Occipital lobe (tissue), 3 donors: ENCODE measurements at places on chromosomes 7 and 10. TPM values are rescaled to one million over a fixed set of nuclear protein-coding genes. Genes with fewer than 3 reads are reported as not detected.

Gene TRIM73
- total RNA-seq: 2.8 TPM

- no peak for DNase-seq
Measured at GRCh38 chr10:43256531-43257346, 10.1 kb downstream of the RASGEF1A start.

Gene CAMK1D
- total RNA-seq: 18.9 TPM

Gene PDE6C
- total RNA-seq: not detected

GRCh38 chr10:117169480-117169879 lies 27.8 kb upstream of the KCNK18 start:
- DNase-seq: no peak

GRCh38 chr10:26385443-26385842 lies 52.7 kb upstream of the APBB1IP start:
- DNase-seq: no peak

DNA sequence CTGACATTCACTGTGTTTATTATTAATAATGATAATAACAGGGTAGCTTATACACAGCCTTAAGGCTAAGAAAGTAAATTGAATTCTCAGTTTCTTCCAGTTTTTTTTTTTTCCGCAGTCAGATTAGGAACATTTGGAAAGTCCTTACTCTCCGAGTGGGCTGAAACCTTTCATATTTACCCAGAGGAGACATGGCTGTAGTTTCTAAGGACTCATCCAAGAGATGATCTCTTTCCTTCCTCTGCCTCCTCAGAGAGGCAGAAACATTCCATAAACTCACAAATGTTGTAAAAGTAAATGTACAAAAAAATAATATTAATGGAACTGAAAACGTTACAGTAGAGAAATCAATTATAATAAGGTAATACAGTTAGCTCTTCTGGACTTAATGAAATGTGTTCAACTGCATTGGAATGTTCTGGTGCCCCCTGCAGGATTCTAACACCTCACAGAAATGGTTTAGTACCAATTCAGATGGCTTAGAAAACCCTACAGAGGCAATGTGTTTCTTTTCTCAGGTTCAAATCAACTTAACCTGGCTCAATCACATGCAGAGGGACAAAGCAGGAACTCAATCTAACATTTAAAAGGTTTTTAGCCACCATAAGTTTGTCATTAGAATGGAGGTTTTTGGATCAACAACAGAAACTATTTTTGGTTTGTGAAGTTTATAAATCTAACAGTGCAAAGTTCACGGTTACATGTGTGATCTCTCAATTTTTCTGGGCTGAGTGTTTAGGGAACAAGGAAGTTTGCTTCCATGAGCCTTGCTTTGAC lies 71.7 kb downstream of the ICA1 start:
- no peak for DNase-seq

- peak; percentile 45 for DNase-seq
Measured at GRCh38 chr10:119658274-119658673, 7.1 kb downstream of the BAG3 start.

DNA sequence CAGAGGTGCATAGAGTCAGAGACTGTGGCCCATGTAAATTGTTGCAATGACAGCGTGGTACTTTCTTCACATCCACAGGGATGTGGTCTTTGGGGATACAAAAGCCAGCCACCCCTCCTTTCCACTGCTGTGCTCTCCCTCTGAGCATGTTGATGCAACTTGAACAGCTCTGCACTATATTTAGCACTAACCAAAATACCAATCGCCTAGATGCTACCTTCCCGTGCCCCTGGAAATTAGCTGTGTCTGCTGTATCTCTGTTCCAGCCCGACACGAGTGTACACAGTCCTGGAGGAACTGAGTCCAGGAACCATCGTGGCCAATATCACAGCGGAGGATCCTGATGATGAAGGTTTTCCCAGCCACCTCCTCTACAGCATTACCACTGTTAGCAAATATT lies 38.1 kb downstream of the CDHR3 start:
- DNase-seq: no peak

GRCh38 chr10:74388801-74389200 lies 237.8 kb downstream of the ADK start:
- no peak for DNase-seq

- DNase-seq: no peak
Measured at GRCh38 chr10:132655735-132656134, 118.1 kb downstream of the INPP5A start.

GRCh38 chr7:128210036-128210347 lies 31.1 kb upstream of the LEP start:
- no peak for DNase-seq

Gene RAPGEF5
- total RNA-seq: 81.4 TPM

Gene ZDHHC6
- 28.4 TPM for total RNA-seq

GRCh38 chr7:129771928-129772479 lies 160.5 kb downstream of the NRF1 start:
- DNase-seq: no peak

GRCh38 chr10:70254778-70255328 lies 21.6 kb upstream of the PPA1 start:
- DNase-seq: no peak

Gene CPA2
- total RNA-seq: not detected

DNA sequence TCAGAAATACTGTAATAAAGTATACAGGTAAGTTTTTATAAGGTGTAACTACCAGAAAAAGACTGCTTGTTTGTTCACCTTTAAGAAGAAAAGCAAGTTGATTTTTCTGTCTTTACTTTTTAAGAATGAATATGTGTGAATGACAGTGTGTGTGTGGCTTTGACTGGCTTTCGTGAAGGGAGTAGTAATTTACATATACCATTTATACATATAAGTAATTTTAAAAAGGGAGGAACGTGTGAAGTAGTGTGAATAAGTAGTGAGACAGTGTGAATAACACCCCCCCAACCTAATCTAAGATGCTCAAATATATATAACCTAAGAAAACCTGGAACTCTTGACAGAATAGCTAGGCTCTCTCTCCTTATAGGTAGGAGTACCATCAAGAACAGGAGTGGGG lies 33.2 kb downstream of the RBM33 start:
- DNase-seq: no peak
